Stimulated activated CD4-positive, alpha-beta T cell treated with anti-CD3 and anti-CD28 coated beads, Interleukin-1b, Interleukin-23, amount 100 ng/mL, for 1 hour (primary cell): ENCODE measurements at places on chromosomes 1 and 21.

- no peak for DNase-seq
Measured at GRCh38 chr1:165565751-165566490, 22.1 kb downstream of the LRRC52 start.

DNA sequence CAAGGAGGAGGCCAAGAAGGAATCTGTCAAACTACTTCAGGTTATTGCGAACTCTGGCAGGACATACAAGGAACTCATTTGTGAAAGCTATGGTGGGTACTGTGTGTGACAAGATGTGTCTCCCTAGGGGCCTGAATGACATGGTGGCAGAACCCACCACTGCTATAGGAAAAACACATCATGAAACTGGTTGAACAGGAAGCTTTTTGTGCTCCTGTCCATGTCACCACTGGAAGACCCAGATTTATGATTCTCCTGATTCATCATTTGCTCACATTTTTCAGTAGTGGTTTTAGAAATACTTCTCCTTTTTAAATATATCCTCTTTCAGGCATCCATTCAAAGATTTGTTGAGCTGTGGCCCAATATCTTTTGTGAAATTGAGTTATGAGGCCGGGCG lies 23.6 kb downstream of the ARMH1 start:
- no peak for DNase-seq

- DNase-seq, result no peak
Measured at GRCh38 chr1:26530410-26530894, 891 bp downstream of the RPS6KA1 start.

DNA sequence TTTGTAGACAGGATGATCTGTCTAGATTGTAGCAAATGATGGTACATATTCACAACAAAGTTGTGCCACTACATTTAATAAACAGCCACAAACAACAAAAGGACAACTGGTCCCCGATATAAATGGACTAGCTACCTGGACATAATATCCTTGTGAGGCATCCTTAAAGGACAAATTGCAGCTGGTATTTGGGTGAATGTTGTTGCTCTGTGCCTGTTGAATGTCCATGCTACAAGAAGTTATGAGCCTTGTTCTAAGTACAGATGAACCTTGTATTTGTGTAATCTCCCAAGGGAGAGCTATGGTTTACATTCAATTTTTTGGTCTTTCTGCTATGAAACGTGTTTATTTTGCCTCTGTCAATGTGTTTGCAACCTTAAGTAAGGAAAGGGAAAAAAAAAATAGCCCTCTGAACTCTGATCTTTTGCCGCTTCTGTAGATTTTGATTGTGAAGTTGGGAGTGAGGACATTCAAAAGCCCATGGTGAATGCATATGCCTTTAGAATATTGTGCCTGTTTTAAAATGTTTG lies 26.5 kb downstream of the SFT2D2 start:
- no peak for DNase-seq

DNA sequence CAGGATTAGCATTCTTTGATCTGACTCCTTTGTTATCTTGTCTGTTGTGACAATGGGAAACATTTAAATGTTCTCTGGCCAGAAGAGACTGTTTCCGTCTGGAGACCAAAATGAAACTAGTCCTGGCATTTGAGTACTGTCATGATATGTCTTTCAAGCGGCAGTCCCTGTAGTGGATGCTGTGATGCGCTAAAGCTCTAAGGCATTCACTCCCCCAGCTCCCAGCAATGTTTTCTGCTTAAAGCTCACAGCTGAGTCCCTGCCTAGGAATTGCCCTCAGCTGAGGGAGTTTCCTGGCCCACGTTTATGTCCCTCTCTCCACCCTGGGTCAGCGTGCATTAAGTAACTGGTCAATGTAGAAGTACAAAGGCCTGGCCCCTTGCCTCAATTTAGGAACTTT lies 109.4 kb downstream of the UCHL5 start:
- DNase-seq, result no peak

- DNase-seq, result no peak
Measured at GRCh38 chr1:36852586-36852985, 181.7 kb downstream of the GRIK3 start.

GRCh38 chr1:10680487-10680886 lies 116.0 kb downstream of the CASZ1 start:
- DNase-seq, result no peak

DNA sequence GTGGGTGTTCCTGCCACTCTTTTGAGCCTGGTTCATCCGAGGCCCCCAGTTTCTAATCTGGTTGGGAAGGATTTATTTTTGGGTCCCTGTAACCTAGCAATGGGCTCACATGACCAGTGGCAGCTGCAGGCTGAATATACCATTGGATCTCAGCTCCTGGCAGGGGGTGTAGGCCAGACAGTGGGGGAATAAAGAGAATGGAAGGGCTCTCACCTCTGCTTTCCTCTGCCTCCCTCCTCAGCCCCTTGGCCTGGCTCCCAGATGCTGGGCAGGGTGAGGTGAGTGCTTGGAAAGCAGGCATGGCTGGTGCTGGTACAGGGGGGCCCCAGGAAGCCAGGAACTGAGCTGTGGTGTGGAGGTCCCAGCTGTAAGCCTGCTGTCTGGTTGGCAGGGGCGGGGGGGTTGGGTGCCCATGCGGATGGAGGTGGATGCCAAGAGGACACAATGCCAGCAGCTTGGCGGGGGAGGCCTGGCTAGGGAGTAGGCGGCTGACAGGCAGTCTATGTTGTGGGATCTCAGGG lies 3.6 kb upstream of the GPR61 start:
- no peak for DNase-seq

DNA sequence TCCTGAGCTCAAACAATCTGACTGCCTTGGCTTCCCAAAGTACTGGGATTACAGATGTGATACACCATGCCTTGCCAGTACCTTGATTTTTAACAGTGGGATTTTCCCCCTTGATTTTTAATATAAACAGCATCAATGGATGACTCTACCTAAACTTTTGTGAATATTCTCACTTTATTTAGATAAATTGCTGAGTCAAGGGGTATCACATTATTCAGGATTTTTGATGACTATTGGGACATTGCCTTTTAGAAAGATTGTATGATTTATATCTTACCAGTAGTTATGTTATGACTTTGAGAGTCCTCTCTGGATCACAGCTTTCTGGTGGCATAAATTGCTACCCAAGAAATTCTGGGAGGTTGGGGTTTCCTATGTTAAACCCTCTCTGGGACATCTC lies 112.5 kb upstream of the SPAG17 start:
- DNase-seq, result no peak

DNA sequence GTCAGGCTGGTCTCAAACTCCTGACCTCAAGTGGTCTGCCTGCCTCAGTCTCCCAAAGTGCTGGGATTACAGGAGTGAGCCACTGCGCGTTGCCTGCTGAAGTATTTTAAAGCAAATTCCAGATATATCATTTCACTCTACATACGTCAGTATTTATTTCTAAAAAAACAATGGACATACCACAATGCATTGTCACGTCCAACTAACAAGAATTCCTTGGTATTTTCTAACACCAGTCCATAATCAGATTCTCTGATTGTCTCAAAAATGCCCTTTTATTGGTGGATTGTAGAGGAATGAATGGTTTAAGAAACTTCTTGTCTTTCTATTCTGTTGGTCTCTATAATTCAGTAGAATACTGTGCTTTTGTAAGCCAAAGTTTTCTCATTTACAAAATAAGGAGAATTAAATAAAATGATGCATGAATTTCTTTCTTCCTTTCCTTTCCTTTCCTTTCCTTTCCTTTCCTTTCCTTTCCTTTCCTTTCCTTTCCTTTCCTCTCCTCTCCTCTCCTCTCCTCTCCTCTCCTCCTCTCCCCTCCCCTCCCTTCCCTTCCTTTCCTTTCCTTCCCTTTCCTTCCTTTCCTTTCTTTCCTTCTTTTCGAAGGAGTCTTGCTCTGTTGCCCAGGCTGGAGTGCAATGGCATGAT lies 55.8 kb downstream of the VPS13D start:
- no peak for DNase-seq

DNA sequence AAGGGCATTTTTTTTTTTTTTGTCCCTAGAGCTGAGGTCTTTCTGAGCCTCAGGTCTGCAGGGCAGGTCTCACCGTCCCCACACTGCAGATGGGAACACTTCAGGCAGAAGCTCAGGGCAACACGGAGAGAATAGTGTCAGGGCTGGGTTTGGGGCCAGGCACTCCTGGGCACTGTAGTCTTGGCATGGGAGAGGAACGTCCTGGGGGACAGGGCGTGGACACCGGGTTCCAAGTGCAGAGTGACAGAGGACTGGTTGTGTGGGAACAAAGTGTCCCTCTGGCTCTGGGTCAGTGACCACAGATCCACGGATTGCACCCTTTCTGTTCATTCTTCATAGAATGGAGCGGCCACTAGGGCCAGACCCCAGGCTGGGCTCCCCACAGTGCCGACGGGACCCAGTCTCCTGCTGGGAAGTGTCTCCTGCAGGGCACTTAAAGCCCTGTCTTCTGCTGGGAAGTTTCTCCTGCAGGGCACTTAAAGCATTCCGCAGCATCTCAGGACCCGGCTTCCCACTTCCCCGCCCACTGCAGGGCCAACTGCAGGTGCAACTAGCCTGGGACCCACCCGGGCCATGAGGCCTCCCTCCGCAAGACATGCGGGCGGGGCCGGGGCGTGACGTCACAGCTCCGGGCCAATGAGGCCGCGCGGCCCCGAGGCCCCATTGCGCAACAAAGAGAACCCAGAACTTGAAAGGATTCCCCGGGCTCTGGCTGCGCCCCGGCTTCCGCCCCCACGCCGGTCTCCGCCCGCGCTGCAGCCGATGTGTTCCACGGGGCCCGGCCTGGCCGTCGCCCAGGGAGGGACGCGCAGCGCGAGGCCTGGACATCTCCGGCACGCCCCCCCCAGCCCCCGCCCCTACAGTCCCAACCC lies 1.2 kb downstream of the GPR153 start:
- DNase-seq, result peak; percentile 26

GRCh38 chr1:93095804-93096585 lies 16.9 kb downstream of the MTF2 start:
- no peak for DNase-seq

- DNase-seq, result no peak
Measured at GRCh38 chr1:234544087-234544579, 65.2 kb upstream of the TARBP1 start.

DNA sequence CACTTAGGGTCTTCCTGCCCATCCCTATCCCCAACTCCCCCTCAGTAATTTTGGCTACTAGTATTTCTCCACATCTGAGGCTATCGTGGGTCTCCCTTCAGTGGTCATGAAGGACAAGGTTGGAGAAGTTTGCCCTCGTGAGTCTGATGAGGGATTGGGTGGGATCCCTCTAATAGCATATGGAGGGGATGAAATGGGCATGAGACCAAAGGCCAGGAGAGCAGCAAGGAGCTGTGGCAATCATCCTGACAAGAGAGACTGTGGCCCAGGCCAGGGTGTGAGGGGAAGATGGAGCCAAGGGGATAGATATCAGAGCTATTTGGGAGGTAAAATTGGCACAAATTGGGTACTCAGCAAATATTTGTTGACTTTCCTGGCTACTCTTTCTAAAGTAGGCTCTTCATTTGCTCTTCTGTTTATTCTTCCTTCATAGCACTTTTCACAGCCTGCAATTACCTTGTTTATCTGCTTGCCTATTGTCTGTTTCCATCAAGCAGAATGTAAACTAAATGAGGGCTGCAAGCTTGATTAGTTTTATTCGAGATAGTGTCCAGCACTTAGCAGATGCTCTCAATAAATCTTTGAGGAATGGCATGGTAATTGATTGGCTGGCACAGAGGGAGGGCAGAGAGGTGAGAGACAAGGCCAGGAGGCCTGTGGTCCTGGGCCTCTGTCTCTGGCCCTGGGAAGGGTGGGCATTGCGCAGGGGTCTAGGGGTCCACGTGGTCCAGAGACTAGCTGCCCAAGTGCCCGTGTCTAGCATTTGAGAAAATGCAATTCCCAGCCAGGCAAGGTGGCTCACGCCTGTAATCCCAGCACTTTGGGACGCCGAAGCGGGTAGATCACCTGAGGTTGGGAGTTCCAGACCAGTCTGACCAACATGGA lies 1.5 kb upstream of the PLK3 start:
- DNase-seq, result no peak

DNA sequence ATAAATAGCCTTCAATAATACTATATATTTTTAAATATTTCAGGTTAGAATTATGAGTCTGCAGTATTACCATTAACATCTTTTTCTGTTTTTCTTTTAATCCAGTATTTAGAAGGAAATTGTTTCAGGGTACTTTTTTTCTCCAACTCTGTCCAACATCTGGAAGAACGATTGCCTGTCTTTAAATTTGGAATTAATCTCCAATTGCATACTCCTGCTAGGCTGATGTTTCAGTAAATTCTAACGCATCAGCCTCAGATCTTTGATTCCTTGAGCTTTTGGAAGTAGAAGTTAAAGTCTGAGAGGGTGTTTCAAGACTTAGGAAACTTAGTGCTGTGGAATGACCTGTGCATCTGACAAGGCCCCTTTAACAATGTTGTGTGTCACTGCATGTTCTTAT lies 20.3 kb downstream of the NFIA start:
- no peak for DNase-seq

- no peak for DNase-seq
Measured at GRCh38 chr1:190615818-190616217, 138.2 kb upstream of the BRINP3 start.

GRCh38 chr1:72649211-72649888 lies 367.0 kb upstream of the NEGR1 start:
- DNase-seq, result no peak

DNA sequence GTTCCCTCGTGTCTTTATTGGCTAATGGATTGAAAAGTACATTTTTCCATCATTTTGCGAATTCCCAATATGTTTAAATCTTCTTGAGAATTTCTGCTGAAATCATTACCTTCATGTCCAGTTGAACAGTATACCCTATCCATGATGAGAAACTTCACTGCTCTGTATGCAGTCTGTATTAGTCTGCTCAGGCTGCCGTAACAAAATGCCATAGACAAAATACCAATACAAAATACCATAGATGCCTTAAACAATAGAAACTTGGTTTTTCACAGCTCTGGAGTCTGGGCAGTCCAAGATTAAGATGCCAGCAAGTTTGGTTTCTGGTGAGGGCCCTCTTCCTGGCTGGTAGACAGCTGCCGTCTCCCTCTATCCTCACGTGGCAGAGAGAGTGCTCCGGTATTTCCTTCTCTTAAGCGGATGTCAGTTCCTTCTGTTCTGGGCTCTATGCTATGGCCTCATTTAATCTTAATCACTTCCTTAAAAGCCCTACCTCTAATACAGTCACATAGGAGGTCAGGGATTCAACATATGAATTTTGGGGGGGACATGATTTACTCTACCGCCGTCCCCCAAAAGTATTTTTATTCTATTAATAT lies 27.0 kb downstream of the CXADR start:
- no peak for DNase-seq

DNA sequence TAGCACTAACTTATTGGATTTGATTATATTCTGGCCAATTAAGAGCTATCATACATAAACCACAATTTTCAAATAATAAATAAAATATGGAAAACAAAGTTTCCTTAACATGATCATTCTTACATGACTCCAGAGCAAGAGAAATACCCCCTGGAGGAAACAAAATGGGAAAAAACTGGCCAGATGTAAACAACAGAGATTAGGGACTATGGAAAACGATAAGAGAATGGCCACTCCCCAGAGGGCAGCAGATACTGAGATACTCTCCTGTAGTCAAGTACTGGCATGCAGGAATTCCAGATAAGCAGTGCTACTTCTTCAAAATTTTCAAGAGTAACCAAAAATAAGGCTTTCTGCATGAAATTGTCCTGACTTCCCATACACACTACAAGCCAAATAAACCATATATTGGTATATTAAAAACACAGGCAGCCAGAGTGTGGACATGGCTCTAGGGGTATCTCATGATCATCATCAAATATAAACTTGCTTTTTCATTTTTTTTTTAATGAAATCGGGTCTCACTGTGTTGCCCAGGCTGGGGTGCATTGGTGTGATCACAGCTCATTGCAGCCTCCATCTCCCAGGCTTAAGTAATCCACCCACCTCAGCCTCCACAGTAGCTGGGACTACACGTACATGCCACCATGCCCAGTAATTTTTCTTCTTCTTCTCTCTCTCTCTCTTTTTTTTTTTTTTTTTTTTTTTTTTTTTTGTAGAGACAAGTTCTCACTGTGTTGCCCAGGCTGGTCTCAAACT lies 118.5 kb downstream of the EIF4G3 start:
- no peak for DNase-seq
